Hematopoietic multipotent progenitor cell treated with erythropoietin and hydrocortisone succinate and interleukin-3 and kit ligand, for 4 days (in vitro differentiated cells): ENCODE measurements at places on chromosomes 16 and 17.

- DNase-seq, result no peak
Measured at GRCh38 chr17:8739097-8739496, 5.5 kb downstream of the CCDC42 start.

DNA sequence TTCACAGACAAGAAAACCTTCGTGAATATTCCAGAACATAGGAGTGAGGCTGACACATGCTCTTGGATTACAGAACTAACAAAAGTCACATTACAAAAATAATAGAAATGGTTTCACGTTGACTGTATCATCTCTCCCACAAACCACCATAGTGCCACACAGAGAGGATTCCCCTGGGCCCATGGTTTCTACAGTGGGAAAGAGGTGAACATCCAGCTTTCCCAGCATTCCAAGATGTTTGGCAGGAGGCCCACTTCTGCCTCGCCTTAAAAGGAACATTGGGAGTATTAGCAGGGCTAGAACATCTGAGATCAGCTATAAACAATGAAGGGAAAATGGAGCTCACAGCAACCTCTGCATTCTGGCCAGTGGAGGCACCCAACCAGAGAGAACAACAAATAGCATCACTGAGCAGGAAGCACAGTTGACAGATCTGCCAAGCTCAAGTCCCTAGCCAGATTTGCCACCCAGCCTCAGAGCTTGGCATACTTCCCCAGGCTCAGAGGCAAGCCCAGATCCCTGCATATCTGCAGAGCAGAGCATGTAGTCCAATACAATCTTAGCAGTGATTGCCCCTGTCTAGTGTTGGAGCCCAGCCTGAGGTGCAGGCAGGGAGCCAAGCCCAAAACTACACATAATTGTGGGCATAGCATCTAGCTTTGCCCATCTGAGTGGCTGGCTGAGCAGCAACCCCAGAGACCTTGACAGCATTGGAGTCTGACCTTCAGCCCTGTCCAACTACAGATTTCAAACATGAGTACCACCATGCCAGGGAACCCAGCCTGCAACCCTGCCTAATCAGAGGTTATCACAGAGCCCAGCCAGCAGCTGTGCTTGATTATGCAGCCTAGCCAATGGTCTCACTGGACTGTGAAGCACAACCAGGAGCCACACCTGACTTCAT, 260.4 kb downstream of the CEP112 start:
- no peak for DNase-seq

DNA sequence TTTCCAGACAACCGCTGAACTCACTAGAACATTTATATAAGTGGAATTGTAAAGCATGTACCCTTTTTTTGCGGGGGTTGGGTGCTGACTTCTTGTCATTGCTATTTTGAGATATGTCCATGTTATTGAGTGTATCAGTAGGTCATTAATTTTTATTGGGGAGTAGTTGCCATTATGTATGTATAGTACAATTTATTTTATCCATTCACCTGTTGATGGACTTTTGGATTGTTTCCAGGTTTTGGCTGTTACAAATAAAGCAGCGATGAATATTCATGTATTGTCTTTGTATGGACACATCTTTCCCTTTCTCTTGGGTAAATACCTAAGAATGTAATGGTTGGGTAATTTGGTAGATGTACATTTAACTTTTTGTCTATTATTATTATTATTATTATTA, 12.7 kb downstream of the NFATC3 start:
- DNase-seq, result no peak

GRCh38 chr16:65644821-65645220, 523.0 kb upstream of the CDH11 start:
- DNase-seq, result no peak

DNA sequence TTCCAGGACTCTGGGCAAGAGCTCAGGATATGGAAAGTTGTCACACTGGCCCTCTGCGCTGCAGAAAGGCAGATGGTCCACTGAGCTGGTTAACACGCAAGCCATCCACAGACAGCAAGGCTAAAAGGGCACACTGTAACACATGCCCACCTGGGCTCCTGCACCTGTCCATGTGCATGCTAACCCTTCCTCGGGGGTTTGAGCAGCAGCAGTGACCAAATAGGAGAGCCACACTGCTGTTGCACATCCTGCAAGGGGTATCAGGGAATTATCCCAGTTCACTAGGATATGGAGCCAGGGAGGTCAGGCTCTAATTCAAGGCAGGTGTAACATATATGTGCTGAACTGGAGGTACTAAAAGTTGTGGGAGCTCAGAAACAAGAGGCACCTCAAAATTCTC, 471.0 kb upstream of the CDH5 start:
- DNase-seq, result no peak

DNA sequence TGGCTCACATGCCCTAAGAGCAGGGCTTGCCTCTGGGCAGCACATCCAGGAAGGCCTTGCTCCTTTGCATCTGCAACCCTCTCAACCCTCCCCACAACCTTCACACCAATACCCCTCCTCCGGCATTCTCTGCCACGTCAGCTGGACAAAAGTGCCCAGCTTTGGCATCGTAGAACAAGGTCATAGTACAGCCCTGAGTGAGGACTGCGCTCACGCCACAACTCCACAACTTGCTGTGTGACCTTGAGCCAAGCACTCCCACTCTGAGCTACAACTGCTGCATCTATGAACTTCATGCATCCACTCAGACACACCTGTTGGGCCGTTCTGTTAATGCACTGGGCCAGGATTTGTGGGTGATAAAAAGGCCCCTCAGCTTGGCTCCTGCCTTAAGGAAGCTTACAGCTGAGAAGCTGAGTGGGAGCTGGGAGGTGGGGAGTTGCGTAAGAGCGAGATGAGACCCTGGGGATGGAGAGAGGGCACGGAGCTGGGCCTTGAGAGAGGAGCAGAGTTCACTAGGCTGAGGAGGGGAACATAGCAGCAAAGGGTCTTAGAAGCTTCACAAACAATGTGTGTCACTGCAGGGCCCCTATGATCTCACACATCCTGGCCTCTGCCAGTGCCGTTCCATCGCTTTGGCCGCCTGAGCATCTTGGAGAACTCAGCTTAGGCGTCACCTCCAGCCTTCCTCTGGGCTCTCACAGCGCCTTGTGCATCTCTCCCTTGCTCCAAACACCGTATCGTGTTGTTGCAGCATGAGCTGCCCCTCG, 8.6 kb upstream of the MRC2 start:
- no peak for DNase-seq

- DNase-seq, result no peak
Measured at GRCh38 chr16:65044873-65045272, 77.0 kb downstream of the CDH11 start.

- DNase-seq, result no peak
Measured at GRCh38 chr16:49658531-49658930, 197.4 kb downstream of the ZNF423 start.

DNA sequence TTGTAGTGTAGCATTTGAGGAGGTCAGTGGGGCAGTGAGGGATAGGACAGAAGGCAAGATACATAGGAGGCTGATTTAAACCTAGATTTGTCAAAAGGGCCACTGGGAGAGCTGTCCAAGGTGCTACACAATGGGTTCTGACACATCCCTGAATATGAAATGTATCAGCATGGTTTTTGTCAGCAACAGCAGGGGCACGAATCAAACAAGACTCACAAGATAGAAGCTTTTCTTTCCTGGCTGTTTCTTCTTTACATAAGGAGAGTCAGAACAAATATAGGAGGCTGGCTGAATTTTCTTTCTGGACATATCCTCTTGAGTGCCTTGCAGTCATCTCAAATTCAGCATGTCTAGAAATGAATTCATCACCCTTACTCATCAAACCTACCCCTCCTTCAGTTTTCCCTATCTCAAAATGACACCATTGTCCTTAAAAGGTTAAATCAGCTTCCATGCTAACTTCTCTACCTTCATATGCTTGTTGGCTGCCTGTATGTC, 130.5 kb downstream of the NPIPB5 start:
- DNase-seq, result peak; percentile 70

DNA sequence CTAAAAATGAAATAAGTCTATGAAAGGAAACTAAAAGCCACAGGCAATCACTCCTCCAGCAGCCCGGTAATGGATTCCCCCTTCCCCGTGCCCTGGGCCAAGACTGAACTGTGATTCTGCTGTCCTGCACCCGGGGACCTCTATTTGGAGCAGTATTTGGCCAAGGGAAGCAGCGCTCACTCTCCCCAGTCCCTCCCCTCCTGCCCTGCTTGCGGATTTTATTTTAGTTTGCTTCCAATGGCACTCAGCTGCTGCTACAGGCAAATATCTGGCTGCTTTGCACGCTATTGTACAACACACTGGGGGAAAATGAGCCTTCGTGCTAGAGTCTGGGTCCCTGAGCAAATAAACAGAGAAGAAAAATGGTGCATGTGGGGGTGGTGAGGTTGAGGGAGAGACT, 975.7 kb upstream of the RBFOX1 start:
- DNase-seq, result no peak

DNA sequence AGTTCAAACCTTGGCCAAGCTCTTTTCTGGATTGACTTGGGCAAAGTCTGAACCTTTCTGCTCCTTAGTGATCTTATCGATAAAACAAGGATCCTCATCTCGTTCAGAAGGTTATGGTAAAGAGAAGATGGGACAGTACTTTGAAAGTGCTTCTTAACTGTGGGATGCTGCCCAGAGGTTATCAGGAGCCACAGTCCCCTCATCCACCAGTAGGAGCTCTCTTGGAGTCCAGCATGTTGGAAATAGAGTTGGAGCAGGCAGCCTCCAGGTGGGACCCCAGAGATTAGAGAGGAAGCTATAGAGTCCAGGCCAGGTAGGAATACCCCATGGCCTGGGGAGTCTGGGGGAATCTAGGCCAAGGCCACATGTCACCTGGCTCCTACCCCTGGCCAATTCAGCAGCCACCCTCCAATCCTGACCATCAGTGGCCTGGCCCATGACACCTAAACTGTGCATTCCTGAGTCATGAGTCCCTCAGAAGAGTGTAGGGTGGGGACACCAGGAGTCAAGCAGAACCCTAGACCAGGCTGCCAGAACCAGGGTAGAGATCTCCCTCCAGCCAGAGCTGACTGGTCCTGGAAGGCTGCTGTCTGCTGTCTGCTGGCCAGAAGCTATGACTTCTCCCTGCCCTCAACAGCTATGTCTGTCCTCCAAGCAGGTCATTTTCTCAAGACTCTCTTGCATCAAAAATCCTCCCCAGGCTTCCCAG, 144.3 kb downstream of the AIPL1 start:
- DNase-seq, result no peak

- DNase-seq, result no peak
Measured at GRCh38 chr17:77798481-77798880, 160.0 kb upstream of the TNRC6C start.

- peak; percentile 56 for DNase-seq
Measured at GRCh38 chr16:1929105-1929504, 10.9 kb upstream of the HS3ST6 start.

DNA sequence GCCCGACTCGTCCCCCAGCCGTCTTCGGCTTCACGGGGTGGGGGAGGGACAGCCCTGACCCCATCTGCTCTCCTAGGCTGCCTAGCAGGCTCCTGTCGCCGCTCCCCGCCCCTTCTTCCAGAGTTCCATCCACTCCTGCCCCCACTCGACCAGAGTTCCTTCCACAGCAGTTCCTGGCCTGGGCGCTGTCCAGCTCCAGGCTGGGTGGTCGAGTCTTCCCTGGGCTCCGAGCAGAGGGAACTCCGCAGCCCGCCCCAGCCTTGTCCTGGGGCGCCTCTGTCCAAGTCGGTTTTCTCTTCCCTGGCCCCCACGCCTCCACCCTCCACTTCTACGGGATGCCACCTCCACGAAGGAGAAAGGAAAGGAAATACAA, 1.4 kb downstream of the PYY start:
- DNase-seq, result no peak

GRCh38 chr17:21171970-21172510, 41.9 kb downstream of the TMEM11 start:
- no peak for DNase-seq

DNA sequence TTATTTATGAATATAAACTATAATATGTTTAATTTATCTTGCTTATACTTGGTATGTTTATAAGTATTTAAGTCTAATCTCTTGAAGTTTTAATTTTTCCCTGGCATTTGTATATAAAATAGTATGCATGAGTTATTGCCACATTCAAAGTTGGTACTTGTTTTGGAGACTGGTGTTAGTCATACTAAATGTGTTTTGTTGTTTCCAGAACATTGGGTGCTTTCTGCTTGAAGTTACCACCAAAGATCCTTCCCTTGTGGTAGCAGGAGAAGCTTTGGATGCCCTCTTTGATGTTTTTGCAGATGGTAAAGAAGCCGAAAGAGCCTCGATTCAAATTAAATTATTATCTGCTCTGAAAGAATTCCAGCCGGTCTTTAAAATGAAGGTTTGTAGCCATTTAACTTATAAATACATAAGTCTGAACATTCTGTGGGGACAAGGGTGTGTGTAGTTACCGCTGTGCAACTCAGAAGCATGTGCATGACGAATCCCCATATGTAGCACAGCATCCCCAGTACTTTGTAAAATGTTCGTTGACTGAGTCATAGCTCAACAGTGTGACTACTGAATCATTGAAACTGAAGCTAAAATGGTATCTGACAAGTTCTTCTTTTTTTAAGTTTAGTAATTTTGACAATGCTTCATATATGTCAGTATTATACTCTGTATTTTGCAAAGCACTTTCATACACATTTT, 36.4 kb downstream of the HEATR3 start:
- DNase-seq, result no peak

DNA sequence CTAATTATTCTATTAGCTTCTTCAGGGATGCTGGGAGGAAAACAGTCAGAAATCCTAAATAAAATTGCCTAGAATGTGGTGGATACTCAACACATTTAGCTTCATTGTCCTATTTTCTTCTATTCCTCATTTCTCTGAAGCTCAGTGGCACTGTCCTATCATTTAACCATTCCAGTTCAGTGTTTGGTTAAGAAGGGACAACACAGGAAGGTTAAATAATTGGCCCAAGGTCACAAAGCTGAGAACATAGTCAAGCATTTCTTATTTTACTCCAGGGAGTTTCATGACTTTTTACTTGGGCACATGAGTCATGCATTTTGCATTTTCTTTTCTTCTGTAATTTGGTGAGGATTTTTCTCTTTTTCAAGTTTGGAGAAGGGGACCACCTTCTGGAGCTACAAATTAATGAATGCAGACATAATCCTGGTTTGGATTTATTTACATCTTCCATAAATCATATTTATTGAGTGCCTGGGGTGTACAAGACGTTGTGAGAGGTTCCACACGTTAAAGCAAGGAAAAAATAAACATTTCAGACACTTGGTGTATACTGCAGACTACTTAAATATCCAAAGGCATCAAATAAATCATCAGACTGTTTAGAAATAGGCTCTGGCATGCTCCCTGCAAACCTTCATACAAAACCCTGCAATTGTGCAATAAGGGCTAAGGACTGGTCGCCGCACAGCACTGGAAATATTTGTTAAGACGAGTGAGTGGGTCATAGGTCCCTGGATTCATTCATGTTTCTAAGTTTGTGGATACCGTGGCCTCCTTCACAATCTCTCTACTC, 263.9 kb downstream of the MAF start:
- DNase-seq, result no peak
